ENCODE measurements at places on chromosomes 7 and 10.

DNA sequence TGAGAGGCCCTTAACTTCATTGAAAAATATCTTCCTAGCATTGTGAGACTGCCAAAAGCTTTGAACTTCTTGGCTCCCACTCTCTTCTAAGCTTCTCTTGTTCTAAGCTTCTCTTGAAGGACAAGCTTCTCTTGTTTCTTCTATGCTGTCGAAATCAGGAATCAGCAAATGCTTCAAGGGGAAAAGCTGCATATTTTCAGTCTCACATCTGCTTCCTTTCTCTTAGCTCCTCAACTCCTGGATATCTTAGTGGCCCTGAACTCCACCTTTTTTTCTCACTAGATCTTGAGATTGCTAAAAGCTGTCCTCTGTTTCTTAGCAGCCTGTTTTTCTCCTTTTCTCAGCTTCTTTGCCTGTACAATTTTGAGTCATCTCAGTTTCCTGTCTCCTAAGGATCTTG, 73.0 kb downstream of the NEUROD6 start:
- DNase-seq: no peak

DNA sequence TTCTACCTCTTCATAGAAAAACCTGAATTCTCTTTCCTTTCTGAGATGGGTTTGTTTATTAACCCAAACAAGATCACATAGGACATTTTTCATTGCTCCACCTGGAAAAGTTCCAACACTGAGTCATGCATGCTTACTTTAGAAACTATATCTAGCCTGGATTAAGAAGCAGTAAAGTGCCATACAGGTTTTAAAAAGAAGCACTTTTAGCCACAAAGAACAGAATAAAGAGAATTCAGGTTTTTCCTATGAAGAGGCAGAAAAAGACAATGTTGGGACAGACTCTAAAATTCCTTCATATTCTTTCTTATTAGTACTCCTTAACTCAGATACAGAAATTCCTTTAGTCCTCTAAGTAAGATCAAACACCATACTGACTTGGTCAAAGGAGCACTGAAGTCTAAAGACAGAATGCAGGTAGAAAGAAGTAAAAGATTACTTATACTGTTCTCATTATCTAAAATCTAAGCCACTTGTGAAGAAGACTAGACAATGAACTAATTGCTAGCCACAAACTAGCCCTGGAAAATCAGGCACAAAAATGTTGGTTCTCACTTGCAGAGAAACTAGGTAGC, 241.3 kb downstream of the ANK3 start:
- no peak for DNase-seq

GRCh38 chr7:69659983-69660382, 61.7 kb downstream of the AUTS2 start:
- no peak for DNase-seq

DNA sequence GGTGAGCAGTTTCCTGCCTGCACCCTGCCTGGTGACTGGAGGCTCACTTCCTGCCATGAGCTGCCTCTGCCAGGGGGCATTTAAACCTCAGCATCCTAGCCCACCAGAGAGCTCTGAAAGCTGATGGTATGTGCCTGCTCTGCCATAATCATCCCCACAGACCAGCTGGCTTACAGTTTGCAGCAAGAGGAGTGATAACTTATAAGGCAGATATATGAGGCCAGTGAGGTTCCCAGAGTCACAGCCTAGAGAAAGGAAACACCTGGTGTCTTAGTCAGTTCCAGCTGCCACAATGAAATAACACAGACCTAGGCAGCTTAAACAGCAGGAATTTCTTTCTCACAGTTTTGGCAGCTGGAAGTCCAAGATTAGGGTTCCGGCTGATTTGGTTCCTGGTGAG, 232.0 kb downstream of the PAXIP1 start:
- no peak for DNase-seq

DNA sequence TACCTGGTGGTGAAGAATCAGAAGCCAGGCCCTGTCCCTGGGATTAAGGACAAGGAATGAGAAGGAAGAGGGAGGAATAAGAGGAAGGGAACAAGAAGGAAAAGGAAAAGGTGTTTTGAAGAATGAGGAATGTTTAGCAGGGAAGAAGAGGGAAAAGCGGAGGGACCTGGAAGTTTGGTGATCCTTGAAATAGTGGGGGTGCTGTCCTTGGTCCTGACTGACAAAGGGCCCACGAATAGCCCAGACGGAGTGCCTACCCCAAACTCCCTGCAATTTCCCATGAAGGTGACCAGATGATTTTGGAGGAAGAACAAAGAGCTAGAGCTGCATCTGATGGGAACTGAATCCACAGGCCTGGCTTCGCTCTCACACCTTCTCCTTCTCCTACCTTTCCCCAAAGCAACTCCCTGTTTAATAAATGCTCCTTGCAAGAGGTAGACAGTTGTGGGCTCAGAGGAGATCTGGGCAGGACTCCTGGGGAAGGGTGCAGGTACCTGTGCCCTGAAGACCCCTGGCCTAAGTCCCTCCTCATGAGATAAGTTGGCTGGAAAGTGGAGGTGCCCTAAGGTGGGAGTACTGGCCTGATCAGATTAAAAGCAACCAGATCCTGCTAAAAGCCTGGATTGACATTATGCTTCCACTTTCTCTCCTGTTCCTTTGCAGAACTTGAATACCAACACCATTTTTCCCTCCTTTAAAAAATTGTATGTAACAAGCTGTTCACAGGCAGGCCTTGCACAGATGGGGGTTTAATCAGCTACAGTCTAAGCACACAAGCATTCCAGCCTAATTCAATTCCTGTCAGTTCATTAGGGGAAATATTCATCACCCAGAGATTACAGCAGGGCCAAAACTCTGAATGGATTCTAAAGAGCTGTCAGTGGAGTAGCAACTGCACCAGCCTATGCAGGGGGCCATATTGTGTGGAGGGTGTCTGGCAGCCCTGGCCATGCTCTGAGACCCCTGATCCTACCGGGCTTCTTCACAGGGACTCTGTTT, 19.4 kb downstream of the KAZALD1 start:
- DNase-seq: no peak

- no peak for DNase-seq
Measured at GRCh38 chr10:23975431-23975830, 233.5 kb upstream of the KIAA1217 start.

DNA sequence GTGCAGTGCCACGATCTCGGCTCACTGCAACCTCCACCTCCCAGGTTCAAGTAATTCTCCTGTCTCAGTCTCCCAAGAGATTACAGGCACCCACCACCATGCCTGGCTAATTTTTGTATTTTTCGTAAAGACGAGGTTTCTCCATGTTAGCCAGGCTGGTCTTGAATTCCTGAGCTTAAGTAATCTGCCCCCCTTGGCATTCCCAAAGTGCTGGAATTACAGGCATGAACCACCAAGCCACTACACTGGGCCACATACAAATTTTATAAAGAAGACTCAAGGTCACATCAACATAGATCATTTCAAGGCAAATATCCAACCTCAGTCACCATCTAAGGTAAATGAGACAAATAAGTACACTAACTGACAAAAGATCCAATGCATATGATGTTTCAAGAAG, 32.1 kb downstream of the IGF2BP3 start:
- DNase-seq: no peak

DNA sequence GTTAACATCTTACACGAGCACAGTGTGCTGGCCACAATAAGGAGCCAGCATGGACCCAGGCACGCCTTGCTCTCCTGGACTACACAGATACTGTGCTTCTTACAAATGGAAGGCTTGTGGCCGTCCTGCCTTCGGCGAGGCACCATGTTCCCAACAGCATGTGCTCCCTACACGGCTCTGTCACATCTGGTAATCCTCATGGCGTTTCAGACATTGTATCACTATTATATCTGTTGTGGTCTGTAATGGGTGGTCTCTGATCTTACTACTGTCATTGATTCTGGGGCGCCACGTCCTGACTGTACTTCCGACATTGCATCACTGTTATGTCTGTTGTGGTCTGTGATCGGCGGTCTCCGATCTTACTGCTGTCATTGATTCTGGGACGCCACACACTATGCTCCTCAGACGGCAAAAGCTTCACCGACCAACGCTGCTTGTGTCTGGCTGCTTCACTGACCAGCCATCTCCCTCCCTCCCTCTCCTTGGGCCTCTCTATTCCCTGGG, 195.4 kb downstream of the MAD1L1 start:
- DNase-seq: no peak

DNA sequence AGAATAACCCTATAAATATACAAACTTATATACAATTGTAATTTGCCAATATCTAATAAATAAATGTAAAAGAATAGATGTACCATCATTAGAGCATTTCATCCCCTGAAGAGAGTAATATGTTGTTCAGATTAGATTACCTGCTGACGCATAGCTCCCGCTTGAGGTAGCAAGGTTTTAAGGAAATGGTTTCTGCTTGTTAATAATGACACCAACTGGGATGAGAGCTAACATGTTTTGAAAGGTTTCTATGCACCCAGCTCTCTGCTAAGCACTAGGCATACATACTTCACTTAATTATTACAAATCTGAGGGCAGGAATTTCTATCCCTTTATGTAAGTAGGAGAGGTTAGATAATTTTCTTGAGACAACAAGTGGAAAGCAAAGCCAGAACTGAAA, 1003.3 kb upstream of the SORCS1 start:
- DNase-seq: no peak

DNA sequence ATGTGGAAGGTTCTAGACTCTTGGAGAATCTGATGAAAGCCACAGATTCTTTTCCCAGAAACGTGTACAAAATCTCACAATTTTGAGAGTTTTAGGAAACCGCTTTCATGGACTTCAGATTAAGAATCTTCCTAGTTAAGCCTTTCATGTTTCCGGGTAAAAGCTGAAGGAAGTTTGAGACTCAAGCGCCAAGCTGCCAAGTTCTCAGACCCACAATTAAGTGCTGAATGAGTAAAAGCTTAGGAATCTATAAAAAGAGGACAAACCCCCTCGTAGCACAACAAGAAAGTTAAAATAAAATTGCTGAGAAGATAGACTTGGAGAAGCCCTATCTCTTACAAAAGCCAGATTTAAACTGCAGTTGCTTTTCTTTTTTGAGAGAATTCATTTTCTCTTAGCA, 99.6 kb downstream of the ST8SIA6 start:
- no peak for DNase-seq

DNA sequence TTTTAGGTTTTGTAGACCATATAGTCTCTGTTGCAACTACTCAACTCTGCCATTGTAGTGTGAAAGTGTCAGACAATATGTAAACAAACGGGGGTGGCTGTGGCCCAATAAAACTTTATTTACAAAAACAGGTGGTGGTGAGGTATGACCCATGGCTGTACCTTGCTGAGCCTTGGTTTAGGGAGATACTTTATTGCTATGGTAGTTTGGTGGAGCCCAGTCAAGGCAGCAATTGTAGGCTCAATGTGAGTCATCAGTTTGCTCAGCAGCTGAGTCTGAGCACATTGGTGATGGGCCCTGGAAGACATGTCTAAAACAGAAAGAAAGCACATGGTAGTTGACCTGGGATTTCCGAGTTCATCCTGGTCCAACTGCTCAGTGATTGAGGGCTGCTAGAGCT, 242.5 kb downstream of the REEP3 start:
- no peak for DNase-seq

GRCh38 chr10:118151461-118151860, 104.7 kb upstream of the RAB11FIP2 start:
- DNase-seq: no peak

DNA sequence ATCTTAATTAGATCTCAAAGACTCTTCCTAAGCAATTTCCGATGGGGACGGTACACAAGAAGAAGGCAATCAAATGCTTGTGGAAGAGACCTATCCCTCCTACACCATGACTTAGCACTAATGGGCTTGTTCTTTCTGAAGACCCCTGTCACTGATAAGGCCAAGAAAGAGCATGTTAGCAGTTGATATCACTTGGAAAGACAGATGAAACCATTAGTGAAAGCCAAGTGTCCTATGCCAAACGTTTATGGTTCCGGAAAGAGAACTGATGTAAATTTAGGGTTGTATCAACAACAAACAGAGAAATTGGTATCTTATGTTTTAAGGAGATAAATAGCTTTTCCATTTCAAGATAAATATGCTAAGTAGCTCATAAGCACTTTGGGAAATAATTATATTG, 6.5 kb downstream of the UROS start:
- DNase-seq: no peak

DNA sequence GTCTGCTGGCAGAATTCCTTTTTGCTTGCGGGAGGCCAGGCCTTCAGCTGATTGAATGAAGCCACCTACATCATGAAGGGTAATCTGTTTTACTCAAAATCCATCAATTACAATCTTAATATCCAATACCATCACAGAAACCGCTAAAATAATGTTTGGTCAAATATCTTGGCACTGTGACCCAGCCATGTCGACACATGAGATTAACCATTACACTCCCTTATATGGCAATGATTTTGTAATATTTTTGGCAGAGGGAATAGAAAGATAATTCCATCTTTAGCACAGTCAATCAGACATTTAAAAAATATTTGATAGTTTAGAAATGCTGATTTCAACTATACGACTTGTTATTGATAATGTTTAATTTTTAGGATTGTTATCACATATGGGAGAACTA, 36.5 kb upstream of the SLC39A12 start:
- DNase-seq: no peak

GRCh38 chr7:30926313-30926712, 14.7 kb downstream of the AQP1 start:
- no peak for DNase-seq

DNA sequence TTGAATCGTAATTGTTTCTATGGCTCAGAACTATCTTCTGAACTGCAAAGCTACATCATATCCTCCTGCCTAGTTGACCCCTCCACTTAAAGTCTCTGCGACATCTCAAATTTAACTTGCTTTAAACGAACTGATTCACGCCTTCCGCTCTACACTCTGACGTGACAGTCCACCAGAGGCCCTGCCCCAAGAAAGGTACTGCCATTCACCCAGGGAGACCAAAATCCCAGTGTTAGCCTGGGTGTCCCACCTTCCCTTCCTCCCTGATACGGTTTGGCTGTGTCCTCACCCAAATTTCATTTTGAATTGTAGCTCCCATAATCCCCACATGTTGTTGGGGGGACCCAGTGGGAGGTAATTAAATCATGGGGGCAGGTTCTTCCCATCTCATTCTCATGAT, 90.8 kb downstream of the CPXM2 start:
- no peak for DNase-seq

DNA sequence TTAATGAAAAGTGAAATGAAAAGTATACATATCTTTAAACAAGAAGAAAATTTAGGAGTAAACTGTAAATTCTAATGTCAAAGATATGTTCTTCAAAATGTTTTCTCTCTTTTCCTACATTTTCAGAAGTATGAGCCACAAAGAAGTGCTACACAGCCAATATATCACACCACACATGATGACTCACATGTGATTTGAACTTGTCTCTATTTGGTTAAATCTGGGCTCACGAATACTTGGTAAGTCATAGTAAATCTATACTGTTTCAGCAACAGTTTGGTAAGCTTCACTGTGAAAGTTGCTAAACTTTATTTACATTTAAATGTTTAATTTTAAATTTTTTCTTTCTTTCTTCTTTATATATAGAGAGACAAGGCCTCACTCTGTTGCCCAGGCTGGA, 380.6 kb upstream of the IGFBP3 start:
- no peak for DNase-seq

DNA sequence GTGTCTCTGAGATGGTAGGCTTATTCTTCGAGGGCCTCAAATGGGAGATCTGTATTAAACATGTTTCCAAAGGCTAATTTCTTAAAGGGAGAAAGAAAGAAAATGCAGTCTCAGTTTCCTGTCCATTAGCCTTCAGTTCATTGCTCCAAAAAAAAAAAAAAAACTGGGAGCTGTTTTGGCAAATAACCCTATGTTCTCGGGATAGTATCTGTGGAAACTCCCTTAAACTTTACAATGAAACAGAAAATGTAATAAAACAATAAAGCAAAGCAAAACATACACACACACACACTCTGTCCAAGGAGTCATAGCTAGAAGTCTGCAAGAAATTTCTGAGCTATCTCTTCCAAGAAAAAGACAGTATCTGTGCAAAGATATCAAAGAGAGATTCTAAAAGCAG, 172.5 kb upstream of the CELF2 start:
- DNase-seq: no peak

- DNase-seq: no peak
Measured at GRCh38 chr10:69814251-69814650, 12.5 kb downstream of the COL13A1 start.
